ENCODE measurements at places on chromosomes 4 and X.
A peak's percentile ranks its signal among the peaks of the same experiment; 100 is the strongest.

DNA sequence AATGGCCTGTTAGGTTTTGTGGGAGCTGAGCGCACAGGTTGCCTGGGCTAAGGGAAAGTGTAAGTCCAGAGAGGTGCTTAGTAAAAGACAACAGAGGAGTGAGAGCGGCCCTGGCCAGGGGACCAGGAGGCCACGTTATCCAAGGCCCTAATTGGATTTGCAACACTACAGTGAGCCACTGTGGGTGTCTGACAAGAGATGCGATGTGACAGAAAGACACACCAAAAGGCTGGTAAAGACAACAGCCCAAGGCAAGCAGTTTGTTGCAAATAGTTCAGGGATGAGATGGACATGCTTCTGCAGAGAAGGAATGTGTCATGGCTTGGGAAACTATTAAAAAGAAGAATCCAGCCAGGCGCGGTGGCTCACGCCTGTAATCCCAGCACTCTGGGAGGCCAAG lies 162.7 kb upstream of the KIT start:
- DNase-seq, result no peak

- no peak for DNase-seq
Measured at GRCh38 chrX:32280921-32281320, 930.4 kb downstream of the DMD start.

- DNase-seq, result no peak
Measured at GRCh38 chr4:26766141-26766540, 94.5 kb upstream of the STIM2 start.

GRCh38 chr4:55181010-55182005 lies 55.9 kb upstream of the KDR start:
- DNase-seq, result no peak

DNA sequence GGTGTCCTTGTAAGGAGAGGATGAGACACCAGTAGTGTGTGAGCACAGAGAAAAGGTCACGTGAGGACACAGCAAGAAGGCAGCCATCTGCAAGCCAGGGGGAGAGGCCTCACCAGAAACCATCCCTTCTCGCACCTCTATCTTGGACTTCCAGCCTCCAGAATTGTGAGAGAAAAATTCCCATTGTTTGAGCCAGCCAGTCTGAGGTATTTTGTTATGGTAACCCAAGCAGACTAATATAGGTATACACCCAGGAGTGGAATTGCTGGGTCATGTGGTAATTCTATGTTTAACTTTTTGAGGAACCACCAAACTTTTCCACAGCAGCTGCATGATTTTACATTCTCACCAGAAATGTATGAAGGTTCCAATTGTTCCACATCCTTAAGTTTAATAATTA lies 25.6 kb downstream of the ZDHHC9 start:
- DNase-seq, result no peak

GRCh38 chrX:23904096-23904495 lies 3.6 kb downstream of the APOO start:
- no peak for DNase-seq

GRCh38 chrX:48459483-48459882 lies 10.6 kb downstream of the SLC38A5 start:
- no peak for DNase-seq

DNA sequence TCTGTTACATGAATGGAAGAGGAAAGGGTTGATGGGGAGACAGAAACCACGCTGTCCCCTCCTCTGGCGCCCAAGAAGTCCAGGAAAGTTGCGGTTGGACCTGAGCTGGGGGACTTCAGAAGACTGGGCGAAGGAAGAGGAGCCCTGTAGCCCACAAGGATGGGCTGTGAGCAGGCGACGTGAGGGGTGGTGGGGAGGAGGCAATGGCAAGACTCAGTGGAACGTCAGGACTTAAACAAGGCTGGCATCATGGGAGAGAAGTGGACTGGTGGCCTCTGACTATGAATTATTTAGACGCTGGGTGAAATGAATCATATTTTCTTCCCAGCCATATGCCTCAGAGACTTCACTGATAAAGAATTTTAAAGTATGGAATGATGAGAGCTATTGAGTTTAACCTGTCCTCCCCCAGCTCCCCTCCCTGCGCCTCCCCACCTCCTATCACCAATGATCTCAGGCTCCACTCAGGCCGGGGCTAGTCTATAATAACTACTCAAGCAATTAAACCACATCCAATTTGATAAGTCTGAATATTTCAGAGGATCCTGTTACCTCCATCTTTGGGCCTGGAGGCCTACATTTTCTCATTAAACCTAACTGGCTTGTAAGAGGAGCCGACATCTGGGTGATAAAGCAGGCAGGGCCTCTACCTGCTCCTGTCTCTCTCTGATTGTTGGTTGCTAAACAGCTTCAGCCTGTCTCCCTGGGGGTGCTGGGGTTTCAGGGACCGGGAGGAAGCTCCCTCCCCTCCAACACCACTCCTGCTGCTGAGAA lies 63.6 kb downstream of the SMIM20 start:
- DNase-seq, result no peak

GRCh38 chr4:165922747-165923146 lies 49.7 kb downstream of the TLL1 start:
- DNase-seq, result no peak

GRCh38 chrX:138858951-138859350 lies 147.4 kb upstream of the FGF13 start:
- DNase-seq, result no peak

DNA sequence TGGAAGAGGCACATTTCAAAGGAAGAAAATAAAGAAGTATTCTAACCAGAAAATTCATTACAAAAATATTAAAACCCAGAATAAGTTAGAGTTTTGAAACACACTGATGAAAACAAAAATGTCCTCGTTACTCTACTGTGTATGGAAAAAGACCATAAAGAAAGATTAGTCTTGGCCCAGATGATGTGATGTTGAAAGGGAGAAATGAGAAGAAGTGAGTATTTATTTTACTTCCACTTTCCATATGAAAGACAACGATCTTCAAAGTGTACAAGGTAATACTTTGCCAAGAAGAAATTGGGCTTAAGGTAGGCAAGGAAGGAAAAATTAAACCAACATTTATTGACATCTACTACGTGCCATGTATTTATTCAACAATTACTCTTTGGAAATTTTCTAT lies 48.6 kb upstream of the EMCN start:
- no peak for DNase-seq

DNA sequence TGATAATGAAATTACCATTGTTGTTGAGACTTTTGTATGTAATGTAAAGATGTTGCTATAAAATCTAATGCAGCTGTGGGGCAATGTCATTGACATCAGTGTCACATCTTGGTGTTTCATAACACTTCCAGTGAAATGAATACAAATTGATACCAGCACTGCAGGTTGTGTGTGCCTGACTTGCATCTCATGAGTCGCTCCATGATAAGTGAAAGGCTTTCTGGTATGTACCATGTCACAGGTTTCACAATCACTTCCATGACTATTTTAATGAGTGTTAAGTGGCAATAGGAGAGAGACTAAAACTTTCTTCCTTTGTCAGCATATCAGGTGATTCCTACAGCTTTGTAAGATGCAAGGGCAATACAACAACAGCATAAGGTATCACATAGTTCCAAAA lies 94.4 kb downstream of the ABCB7 start:
- no peak for DNase-seq

DNA sequence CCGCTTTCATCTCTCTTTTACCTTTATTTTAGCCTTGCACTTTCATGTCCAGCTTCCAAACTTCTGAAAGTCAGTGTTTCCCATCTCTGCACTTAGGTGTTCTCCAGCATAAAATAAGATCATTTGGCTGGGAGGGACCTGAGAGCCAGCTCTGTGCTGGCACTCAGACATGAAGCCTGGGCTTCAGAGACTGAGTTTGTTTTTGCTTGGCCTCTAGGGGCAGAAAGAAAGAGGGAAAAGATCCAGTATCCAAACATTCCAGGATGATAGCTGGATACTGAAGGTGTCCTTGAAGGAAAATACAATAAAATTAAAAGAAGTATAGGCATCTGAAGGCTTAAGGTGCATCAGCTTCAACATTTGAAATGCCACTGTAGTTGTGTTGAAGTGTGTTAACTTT lies 202.4 kb upstream of the ZIC3 start:
- DNase-seq, result no peak

- DNase-seq, result peak; percentile 65
Measured at GRCh38 chr4:31360786-31361185, 640.6 kb downstream of the PCDH7 start.

DNA sequence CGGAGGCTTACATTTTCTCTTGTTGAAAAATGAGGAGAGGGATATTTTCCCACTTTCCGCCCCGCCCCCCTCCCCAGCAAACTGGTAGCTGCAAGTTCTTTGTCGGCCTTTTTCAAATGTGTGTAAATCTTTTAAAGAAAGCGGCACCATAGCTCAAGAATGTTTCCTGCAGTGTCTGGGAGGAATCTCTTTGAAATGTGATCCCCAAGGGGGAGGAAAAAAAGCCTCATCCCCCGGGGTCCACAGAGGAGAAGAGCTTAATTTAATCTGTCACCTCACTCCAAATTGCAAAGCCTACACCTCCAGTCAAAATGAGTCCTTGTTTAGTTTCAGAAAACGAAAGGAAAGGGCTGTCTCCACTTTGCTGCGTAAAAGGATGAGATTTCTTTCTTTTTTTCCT lies 34.8 kb downstream of the ASMT start:
- DNase-seq, result no peak

DNA sequence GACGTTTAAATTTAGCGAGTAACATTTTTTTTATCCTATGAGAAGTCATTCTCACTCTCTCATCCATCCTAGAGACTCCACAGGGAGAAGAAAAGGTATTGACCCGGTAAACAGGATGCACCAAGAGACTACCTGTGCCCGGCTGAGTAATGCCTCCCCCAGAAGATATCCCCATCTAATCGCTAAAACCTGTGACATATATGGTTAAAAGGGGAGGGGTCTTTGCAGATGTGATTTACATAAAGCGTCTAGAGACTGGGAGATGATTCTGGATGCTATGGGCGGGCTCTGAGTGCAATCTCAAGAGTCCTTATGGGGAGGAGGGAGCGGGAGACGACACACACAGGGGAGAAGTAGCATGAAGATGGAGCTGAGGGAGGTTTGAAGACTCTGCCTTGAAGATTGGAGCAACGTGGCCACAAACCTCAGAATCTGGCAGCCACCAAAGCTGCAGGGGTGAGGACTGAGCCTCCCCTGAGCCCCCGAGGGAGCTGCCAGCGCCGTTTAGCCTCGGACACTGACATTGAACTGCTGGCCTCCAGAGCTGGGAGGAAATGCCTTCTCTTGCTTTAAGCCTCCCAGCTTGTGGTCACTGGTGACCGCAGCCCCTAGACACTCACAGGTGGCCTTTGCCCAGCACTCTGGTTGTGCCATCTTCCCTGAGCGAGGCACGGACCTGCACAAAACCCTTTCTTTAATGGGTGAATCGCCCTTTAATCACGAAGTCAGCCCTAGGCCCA lies 11.2 kb downstream of the ABLIM2 start:
- no peak for DNase-seq

DNA sequence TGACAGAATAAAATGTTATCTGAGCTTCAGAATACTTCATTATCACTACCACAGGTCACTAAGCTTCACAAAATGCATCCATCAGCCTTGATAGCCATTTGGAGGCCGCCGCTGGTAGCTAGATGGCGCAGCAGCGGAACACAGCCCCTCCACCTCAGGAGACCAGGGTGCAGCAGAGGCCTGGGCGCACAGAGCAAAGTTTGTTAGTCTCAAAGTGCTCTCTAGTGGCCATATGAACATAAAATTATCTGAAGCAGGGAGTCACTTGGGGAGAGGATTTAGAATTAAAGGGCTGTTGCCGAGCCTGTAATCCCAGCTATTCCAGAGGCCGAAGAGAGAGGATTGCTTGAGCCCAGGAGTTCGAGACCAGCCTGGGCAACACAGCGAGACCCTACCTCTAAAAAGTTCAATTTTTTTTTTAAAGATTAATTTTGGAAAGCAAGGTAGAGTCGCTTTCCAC lies 8.1 kb upstream of the DCTD start:
- DNase-seq, result peak; percentile 40

DNA sequence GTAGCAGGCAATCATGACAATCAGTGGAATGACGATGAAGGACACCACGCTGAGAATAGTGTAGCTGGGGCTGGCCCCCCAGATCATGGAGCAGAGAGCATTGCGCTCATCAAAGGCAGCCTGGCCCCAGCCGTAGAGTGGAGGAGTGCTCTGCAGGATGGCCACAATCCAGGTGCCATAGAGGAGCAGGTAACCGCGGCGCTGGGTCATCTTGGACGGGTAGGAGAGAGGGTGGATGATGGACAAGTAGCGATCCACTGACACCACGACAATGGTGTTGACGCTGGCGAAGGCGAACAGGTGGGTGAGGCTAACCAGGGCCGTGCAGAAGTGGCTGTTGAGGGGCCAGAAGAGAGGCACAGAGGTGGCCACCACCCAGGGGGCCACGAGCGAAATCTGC lies 2.8 kb downstream of the GPR101 start:
- no peak for DNase-seq

DNA sequence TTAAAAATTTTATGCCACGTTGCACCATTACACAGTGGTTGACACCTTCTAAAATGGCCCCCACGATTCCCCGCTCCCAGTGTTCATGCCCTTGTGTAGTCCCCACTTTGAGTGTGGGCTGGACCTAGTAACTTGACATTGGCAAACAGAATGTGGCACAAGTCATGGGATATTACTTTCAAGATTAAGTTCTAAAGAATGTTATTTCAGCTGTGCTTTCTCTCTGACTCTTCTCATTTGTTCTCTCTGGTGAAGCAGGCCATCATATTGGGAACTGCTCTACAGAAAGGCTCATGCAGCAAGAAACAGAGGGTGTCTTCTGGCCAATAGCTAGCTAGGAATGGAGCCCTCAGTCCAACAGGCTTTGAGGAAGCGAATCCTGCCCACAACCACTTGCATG lies 67.1 kb downstream of the ATXN3L start:
- no peak for DNase-seq

- DNase-seq, result no peak
Measured at GRCh38 chr4:17316566-17316965, 195.3 kb downstream of the QDPR start.

- DNase-seq, result no peak
Measured at GRCh38 chrX:135974279-135974856, 580 bp upstream of the MMGT1 start.

DNA sequence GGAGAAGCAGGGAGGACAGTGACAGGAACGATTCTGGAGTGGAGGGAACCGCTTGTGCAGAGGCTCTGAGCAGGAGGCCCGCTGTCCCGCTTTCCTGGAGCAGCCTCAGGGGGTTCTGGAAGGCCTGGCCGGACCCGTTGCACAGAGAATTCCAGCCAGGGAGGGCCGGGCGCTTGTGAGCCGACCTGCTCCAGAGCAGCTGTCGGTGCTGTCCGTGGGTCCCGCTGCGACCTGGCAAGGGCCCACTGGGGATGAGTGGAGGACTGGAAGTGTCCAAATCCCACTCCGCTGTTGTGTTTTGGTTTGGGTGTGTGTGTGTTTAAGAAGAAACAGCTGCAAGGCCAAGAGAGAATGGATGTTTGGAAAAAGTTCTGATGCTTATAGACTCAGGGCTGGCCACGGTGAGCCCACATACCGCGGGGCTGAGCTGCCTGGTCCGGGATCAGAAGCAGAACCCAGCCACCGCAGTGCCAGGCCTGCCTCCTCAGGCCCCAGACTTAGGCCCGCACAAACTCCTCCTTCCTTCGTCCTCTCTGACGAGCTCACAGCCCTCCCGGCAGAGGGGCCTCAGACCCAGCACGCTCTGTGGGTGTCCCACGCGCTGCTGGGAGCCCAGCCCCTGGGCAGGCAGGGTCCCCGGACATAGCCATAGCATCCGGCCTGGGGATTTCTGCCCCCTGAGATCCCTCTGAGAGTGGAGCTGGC lies 73.9 kb downstream of the HTRA3 start:
- no peak for DNase-seq

GRCh38 chrX:130771230-130771629 lies 131.8 kb downstream of the ENOX2 start:
- DNase-seq, result no peak

GRCh38 chr4:88341227-88342192 lies 37.1 kb upstream of the HERC6 start:
- DNase-seq, result peak; percentile 27

GRCh38 chr4:15677507-15677988 lies 4.1 kb upstream of the FAM200B start:
- no peak for DNase-seq
